ENCODE measurements at places on chromosomes 6 and 20. TPM values are rescaled to one million over a fixed set of nuclear protein-coding genes. Genes with fewer than 3 reads are reported as not detected.

BANF2 gene
- not detected for total RNA-seq

CEP43 gene
- 19.5 TPM for total RNA-seq

TENT5A gene
- 6.6 TPM for total RNA-seq

KCNB1 gene
- total RNA-seq = not detected

HINT3 gene
- 10.6 TPM for total RNA-seq

TAAR8 gene
- total RNA-seq = not detected

SLC12A5 gene
- total RNA-seq = not detected

GGT7 gene
- total RNA-seq = 35.3 TPM

HUS1B gene
- 0.78 TPM for total RNA-seq

TP53TG5 gene
- total RNA-seq = 0.36 TPM

LY6G6D gene
- not detected for total RNA-seq

ANKEF1 gene
- 5.0 TPM for total RNA-seq

C6orf136 gene
- 35.0 TPM for total RNA-seq

HMGN3 gene
- 40.5 TPM for total RNA-seq

GINM1 gene
- 18.5 TPM for total RNA-seq

BPIFA1 gene
- not detected for total RNA-seq

JPH2 gene
- not detected for total RNA-seq

CRYBG1 gene
- total RNA-seq = 47.1 TPM

HTR1E gene
- not detected for total RNA-seq

SGK2 gene
- 0.70 TPM for total RNA-seq

Measured in CD4-positive, alpha-beta memory T cell (primary cell).